RWPE2 (cell line): ENCODE measurements at places on chromosomes 5 and 9.

GRCh38 chr5:80289320-80289719, 30.5 kb upstream of the SPZ1 start:
- no peak for DNase-seq

GRCh38 chr5:158268286-158268685, 409.3 kb upstream of the CLINT1 start:
- no peak for DNase-seq

DNA sequence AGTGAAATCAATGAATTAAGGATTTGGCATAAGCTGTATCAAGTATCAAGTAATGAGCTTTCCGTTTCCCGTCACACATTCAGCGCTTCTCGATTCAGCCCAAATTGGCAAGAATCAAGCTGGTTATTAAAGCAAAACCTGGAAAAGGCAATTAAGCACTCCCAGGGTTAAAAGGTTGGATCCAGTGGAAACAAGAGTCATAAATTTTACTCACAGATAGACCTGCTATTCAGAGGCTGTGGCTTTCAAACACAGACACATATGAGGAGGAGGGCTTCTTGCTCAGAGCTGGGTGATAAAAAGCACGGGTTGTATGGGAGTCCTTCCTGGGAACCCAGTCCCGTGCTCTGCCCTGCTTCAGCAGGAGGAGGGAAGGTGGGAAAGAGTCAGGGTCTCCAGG, 112.3 kb upstream of the CXCL14 start:
- no peak for DNase-seq

GRCh38 chr9:135221951-135222631, 134.6 kb downstream of the OLFM1 start:
- peak; percentile 38 for DNase-seq

GRCh38 chr5:113140837-113141671, 164.5 kb downstream of the DCP2 start:
- no peak for DNase-seq
